ENCODE measurements at places on chromosomes 13 and 19. TPM values are rescaled to one million over a fixed set of nuclear protein-coding genes. Genes with fewer than 3 reads are reported as not detected.

The KL gene
- not detected for total RNA-seq

- no peaks in the 10 kb centered on the region for H3K36me3 ChIP-seq
- H3K27ac ChIP-seq = peak overlapping the region; percentile 23
- DNase-seq = peak; percentile 53
- no peaks in the 10 kb centered on the region for H3K27me3 ChIP-seq
- H3K4me1 ChIP-seq = peaks cover 18% of the 10 kb centered on the region
- peak overlapping the region; percentile 38 for H3K4me3 ChIP-seq
These were observed 11.9 kb upstream of the ZNF57 start for GRCh38 chr19:2888731-2889224.

DNA sequence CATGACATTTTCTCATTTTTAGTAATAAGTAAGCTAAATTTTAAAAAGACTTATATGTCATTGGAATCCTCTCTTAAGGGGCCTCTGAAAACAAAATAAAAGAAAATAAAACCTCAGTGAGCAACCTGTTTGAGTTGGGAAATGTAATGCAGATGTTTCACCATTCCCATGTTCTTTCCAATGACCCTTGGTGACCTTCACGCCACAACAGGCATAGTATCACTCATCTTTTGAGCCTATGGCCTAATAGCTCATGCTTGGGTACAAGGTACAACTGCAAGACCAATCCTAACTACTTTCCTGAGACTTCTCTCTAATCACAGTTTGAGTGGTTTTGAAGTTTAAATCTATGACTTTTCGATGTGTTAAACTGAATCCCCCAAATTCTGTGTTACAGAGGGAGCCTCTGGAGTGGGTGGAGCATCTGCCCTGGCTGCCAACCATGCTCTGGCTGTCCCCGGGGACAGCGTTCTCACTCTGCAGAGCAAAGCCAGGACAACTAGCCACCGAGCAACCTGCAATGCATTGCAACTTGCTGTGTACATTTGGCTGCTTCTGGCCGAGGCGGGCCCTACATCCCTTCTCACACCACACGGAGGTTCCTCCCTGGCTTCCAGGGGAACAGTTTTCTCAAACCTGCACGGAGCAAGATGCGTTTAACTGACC, 307.9 kb upstream of the MAB21L1 start:
- no peak overlapping the region for H3K4me3 ChIP-seq
- no peaks in the 10 kb centered on the region for H3K27me3 ChIP-seq
- no peaks in the 10 kb centered on the region for H3K4me1 ChIP-seq

GRCh38 chr19:38877781-38878574, at the start of gene RINL:
RINL (minus strand) TSS chr19:38878275; CDS start chr19:38876742, 1,533 bp downstream.
- no peaks in the 10 kb centered on the region for H3K27me3 ChIP-seq
- DNase-seq = peak; percentile 73
- peaks cover 55% of the 10 kb centered on the region for H3K4me1 ChIP-seq
- H3K36me3 ChIP-seq = peaks cover 22% of the 10 kb centered on the region
- H3K4me3 ChIP-seq = peak within 1 kb of the TSS; percentile 58
- peak within 1 kb of the TSS; percentile 96 for H3K27ac ChIP-seq
